ENCODE measurements at places on chromosomes 2 and 18.

GRCh38 chr2:235770909-235771820 lies 277.3 kb downstream of the AGAP1 start:
- ATAC-seq, result no peak

- ATAC-seq, result no peak
Observed at GRCh38 chr18:2096551-2096950, 474.8 kb downstream of the METTL4 start.

DNA sequence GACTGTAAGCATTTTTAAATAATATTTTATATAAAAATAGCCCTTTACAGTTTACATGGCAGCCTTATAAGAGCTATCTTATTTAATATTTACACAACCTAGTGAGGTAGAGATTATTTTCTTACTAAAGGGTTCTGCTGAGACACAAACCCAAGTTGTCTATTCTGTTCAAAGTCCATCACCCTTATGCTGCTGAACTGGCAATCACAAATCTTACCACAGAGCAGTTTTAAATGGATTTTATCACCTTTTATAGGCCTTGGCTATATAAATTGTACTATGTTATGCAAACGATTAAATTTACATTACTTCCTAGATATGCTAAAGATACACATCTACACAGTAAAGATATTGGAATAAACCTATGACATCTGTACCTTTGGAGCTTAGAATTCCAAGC lies 40.7 kb downstream of the RBM45 start:
- no peak for ATAC-seq

GRCh38 chr2:206482123-206482522 lies 38.8 kb downstream of the ADAM23 start:
- no peak for ATAC-seq

DNA sequence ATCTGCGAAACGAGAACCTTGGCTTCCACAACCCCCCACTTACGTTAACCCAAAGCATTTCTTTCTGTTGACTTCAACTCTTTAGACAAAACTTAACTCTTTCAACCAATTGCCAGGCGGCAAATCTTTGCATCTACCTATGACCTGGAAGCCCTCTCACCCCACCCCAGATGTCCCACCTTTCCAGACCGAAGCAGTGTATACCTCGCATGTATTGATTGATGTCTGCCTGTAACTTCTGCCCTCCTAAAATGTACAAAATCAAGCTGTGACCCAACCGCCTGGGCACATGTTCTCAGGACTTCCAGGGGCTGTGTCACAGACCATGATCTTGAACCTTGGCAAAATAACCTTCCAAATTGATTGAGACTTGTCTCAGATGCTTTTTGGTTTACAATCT lies 12.3 kb downstream of the AQP12B start:
- no peak for ATAC-seq

Measured in activated T-helper 17 cell treated with anti-CD3 and anti-CD28 coated beads, Interleukin-2, amount 50 U/mL, for 72 hours (primary cell).